ENCODE measurements at places on chromosomes 4 and X.

DNA sequence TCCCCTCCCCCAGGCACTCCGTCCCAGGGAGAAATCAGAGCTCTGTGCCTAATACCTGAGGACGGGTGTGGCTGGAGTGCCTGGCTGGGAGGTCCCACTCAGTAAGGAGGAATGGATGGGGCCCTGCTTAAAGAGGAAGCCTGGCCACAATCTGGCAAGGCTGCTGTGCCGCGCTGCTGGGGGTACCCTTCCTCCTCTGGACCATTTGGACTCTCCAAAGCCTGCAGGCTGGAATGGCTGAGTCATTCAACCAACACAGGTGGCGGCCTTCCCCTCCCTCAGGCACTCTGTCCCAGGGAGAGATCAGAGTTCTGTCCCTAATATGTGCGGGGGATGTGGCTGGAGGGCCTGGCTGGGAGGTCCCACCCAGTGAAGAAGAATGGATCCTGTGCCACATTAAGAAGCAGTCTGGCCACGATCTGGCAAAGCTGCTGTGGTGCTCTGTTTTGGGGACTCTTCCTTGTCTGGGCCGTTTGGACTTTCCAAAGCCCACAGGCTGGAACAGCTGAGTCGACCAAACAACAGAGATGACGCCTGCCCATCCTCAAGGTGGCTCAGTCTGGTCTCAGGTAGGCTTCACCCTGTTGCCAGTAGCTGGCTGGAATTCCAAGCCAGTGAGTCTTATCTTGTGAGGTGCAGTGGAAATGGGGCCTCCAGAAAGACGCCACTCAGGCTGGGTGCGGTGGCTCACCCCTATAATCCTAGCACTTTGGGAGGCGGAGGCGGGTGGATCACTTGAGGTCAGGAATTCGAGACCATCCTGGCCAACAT, 127.3 kb upstream of the HUWE1 start:
- no peak for DNase-seq

DNA sequence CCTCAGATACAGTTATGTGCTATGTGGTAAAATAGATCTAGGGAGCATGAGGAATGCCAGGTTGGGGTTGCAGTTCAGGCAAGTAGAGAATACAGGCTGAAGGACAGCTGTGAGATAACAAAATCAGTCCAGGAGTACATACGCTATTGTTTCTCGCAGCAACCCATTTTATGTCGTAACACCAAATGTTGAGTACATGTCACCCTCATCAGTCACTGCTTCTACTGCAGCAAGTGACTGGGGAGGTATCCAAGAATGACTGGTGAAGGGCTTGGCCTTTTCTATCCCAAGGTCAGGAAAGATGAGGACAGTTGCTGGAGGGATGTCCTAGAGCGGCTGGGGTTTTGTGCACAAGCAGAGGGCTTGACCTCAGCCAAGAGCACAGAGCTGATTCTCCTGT, 172.1 kb downstream of the CBR4 start:
- no peak for DNase-seq

DNA sequence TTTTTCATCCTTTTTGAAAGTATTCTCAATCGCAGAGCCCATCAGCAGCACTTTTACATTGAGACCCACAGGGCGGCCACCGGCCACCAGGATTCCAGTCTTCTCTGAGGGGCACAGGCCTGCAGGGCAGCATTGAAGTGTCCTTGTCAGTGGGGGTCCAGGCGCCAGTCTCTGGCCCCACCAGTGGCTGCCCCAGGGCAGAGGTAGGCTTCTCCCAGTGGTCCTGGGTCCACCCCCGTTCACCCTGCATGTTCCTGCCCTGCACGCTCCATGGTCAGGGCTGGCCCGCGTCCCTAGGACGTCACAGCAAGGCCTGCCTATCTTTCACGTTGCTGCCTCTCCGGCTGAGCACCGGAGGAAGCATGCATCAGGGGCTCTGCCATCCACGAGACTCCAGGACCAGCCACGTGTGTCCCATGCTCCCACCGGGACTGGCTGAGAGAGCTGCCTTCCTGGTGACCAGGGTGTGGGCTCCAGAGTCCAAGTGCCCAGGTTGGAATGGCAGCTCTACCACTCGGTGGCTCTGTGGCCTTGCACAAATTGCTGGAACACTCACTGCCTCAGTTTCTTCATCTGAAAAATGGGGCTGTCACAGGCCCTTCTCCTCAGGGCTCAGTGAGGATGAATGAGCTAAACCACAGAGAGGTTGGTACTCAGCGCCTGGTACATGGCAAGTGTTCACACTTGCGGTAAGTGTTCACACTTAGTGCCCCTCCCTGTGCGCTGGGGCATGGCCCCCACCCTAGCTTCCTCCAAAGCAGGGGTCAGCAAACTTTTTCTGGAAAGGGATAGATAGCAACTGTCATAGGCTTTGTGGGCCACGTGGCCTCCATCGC, 30.7 kb upstream of the JAKMIP1 start:
- DNase-seq: no peak

GRCh38 chr4:20354120-20354519, 102.4 kb downstream of the SLIT2 start:
- no peak for DNase-seq

GRCh38 chrX:154349979-154350378, 24.5 kb downstream of the FLNA start:
- DNase-seq: no peak

DNA sequence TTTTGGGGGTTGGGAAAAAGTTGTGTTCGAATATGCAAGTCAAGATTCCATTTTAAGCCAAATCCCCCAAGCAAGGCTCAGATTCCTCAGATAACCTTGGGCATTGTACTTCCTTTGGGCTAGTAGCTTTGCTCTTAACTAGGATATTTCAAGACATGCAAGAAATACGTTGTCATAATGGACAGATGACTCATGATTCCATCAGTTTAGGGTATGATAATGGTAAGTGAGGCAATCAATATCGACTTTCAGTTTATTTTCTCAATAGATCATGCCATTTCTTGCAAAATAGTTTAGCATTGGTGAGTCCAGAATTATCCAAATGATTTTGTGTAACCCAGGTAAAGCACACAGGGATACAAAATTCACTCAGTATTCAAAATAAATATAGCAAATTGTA, 25.4 kb downstream of the CFAP299 start:
- no peak for DNase-seq

DNA sequence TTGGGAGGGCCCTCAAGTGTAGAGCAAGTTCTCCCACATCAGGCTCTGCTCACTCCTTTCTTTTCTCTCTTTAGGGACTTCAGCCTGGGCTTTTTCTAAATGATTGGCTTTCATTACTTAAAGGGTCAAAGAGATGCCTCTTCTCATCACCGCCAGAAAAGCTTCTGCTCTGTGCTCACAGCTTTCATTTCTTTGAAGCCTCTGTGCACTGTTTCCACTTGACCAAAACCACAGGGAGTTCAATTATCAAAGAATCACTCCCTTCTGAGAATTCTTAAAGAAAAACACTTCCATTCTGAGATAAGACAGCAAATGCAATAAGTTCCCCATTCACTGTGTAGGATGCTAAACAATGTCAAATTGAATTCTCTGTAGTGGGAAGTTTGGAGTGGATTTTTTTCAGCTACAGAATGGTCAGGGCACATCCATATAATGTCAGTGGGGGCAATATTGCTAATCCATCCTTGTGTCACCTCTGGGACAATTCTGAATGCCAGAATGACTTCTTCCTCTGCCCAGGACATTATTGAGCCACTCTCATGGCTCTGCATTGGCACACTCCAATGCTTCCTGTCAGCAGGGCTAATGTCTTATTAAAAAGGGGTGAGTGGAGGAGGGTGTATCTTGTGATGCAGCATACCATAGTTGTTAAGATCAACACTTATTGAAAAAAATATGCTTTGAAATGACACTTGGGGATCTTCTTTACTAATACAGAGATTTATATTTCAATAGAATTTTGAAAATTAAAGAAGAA, 217.6 kb downstream of the SNCA start:
- DNase-seq: no peak

DNA sequence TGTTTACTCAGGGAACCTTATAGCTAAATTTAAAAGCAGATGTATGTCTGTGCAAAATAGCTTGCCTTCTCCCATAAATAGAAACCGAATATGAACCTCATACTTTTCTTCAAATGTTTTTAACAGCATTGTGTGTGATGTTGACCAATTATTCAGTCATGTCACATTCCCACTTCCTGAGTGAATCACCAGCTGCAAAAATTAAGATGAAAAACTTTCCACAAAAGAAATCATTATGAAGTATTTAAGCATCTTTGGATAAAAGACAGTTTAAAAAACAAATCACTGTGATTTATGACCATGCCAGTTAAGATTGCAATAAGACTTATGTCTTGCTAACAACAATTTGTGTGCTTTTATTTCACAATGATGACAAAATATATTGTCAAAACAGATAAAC, 220.1 kb downstream of the PDGFC start:
- no peak for DNase-seq

GRCh38 chrX:19392078-19392477, 48.4 kb downstream of the PDHA1 start:
- DNase-seq: no peak

DNA sequence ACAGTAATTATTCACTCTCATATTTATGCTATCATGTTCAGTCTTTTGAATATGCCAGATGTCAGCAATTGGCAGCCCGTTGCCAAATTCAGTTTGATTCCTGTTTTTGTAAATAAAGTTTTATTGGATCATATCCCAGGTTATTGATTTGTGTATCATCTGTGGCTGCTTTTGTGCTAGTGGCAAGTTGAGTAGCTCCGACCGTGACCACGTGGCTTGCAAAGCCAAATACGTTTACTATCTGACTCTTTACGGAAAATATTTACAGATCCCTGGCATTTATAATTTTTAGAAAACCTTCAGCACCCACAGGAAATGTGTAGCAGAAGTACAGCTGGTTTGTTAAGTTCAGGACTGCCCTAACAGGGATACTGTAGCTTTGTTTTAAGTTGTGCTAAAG, 67.4 kb downstream of the VCX2 start:
- DNase-seq: no peak

GRCh38 chr4:98476891-98477290, 181.5 kb downstream of the TSPAN5 start:
- DNase-seq: no peak

DNA sequence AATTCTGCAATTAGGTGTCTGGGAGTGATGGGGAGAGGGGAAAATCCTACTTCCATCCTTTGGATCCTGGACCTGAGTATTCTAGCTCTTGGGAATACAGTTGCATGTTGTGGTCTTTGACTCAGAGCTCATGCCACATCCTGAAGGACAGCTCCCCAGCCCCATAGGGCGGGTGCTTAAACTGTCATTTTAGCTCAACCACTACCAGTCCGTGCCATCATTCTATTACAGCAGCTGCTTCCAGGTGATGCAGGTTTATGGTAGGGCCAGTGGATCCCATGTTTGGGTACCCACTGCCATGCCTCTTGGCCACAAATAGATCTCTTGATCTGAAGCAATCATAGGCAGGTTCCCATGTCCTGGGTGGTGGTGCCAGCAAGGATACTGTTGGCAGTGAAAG, 34.7 kb downstream of the CCKAR start:
- DNase-seq: no peak

GRCh38 chr4:87353592-87353991, 30.9 kb upstream of the HSD17B13 start:
- DNase-seq: peak; percentile 52

- no peak for DNase-seq
Observed at GRCh38 chr4:142596121-142596520, 250.0 kb downstream of the INPP4B start.

DNA sequence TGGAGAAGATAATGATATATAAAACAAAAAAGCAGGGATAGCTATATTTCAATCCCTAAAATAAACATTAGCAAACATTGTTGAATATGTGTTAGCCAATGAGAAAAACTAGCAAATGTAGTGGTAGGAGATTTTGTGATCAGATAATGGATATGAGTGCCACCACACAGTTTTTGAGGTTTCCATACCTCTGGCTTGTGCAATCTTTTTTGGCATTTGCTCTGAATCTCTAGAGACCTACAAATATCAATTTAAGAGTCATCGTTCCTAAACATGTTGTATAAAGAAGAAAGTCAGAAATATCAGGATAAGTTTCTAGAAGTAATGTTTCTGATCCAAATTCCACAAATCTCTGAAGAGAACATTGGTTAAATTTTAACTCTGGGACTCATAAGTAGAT, 308.7 kb downstream of the PDGFC start:
- DNase-seq: no peak

- no peak for DNase-seq
Observed at GRCh38 chr4:138815811-138816210, 199.8 kb upstream of the NOCT start.

DNA sequence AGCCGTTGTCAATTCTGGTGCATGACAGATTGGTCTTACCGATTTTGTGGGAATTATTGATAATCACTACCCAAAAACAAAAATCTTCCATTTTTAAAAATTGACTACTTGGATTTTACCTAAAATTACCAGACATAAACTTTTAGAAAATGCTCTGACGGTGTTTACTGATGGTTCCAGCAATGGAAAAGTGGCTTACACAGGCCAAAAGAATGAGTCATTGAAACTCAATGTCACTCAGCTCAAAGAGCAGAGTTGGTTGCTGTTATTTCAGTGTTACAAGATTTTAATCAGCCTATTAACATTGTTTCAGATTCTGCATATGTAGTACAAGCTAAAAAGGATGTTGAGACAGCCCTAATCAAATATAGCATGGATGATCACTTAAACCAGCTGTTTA, 23.0 kb upstream of the UGT2B17 start:
- no peak for DNase-seq

DNA sequence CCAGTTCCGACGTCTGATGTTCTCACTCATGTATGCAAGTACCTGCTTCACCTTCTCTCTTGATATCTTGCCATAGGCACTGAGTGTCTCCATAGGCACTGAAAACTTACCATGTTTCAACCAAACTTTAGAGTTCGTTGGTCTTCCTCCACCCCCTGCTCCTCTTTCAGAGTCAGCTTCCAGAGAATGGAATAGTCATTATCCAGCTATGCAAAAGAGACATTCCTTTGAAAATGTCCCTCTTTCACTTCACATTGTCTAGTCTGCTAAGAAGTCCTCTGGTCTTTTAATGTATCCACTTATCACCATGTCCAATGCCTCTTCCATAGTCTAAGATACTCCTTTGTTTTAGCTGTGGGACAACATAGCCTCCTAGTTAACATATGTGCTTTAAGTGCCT, 566.0 kb upstream of the TENM3 start:
- no peak for DNase-seq

DNA sequence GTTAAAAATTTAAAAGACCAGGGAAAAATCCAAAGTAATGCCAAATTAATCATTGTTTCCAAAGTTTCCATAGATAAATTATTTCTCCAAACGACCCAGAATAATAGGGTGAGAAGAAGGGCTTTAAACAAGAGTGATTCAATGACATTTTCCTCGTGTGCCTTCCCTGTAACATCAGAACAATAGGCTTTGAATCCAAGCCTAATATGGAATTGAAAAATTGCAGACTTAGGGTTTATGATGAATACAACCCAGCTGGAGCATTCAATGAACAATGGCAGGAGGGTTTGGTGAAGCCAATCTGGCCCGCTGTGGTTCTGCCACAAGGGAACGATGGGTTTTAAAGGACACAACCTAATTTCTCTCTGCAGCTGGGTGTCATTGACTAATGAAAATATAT, 94.2 kb downstream of the CBLL2 start:
- DNase-seq: no peak

- DNase-seq: no peak
Observed at GRCh38 chr4:46889410-46889809, 19.6 kb downstream of the COX7B2 start.

GRCh38 chrX:10457092-10457491, 163.3 kb downstream of the MID1 start:
- no peak for DNase-seq

GRCh38 chrX:100871594-100872560, 2.3 kb downstream of the NOX1 start:
- no peak for DNase-seq

Measured in right forelimb (tissue), 1 donor.